ENCODE measurements at places on chromosomes 16 and 17.

DNA sequence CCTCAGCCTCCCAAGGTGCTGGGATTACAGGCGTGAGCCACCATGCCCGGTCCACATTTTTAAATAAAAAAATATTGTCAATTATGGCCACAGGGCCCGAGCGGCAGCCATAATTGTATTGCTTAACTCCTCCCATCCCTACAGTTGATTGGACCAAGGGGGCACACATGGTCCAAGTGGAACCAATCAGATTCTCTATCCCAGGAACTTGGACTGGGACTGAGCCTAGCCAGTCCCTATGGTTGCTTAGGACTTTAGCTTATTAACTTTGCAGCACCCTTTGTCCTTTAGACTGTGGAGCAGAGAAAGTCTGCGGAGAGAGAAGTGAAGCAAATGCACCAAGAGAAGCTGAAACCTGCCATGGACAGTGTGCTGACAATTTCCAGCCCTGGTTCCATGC, 5.5 kb upstream of the RDM1 start:
- DNase-seq: no peak

GRCh38 chr16:67563708-67564468, 1.6 kb downstream of the CTCF start:
- no peak for DNase-seq

DNA sequence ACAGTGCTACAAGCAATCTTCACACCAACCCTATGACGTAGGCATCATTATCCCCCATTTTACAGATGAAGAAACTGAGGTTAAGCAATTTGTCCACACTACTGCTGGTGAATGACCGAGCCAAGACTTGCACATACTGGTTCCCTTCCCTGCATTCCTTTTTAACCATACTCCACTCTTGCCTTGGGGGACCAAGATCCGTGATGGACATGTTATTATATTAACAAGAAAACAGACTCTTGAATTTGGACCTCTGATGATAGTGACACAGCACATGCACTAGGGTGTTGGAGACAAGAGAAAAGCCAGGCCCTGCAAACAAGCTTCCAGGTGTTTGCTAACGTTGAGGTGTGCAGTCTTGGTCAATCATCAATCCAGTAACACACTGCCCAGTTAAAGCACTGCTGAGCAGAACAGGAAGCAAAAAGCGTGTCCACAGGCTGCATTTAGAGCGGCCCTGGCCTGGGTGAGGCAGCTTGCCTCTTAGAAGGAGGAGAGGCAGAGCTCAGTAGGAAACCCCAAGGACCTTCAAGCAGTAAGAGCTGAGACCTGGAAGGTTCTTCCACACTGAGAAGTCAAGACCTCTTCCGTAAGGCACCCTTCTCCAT, 36.7 kb downstream of the HNF1B start:
- no peak for DNase-seq

DNA sequence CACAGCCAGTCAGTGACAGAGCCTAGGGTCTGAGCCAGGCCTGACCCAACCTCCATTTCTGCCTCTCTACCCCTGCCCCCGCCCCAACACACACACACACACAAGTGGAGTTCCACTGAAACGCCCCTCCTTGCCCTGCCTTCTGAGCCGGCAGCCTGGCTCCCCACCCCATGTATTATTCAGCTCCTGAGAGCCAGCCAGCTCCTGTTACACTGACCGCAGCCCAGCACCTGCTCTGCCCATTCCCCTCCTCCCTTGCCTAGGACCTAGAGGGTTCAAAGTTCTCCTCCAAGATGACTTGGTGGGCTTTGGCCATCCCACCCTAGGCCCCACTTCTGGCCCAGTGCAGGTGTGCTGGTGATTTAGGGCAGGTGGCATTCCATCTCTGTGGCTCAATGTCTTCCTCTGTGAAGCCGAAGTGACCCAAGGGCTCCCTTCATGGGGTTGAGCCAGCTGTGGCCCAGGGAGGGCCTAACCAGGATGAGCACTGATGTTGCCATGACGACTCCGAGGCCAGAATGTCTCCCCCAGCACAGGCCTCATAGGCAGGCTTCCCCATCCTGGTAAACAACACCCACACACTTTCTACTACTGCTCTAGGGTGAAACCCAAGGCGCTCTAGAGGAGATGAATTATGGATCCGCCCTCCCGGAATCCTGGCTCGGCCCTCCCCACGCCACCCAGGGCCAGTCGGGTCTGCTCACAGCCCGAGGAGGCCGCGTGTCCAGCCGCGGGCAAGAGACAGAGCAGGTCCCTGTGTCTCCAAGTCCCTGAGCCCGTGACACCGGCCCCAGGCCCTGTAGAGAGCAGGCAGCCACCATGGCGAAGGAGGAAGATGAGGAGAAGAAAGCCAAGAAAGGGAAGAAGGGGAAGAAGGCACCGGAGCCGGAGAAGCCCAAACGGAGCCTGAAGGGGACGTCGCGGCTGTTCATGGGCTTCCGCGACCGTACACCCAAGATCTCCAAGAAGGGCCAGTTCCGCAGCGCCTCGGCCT, 9.7 kb downstream of the MYO15A start:
- DNase-seq: no peak

DNA sequence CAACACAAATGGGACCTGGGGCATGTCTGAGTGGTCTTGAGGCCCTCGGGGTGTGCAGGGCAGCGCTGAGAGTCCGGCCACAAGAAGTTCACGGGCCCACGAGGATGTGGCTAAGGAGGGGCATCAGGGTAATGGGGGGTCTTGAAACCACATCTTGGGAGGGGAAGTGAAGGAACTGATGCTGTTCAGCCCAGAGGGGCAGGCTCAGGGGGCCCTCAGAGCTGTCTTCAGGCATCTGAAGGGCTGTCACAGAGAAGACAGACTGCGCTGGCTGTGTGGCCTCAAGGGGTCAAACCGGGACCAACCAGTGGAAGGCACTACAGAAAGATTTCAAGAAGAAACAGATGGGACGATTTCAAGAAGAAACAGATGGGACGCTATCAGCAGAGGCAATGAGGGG, 45.1 kb downstream of the ZNF423 start:
- DNase-seq: no peak

- no peak for DNase-seq
These were observed 6.4 kb upstream of the ATP2A3 start for GRCh38 chr17:3970668-3971067.

DNA sequence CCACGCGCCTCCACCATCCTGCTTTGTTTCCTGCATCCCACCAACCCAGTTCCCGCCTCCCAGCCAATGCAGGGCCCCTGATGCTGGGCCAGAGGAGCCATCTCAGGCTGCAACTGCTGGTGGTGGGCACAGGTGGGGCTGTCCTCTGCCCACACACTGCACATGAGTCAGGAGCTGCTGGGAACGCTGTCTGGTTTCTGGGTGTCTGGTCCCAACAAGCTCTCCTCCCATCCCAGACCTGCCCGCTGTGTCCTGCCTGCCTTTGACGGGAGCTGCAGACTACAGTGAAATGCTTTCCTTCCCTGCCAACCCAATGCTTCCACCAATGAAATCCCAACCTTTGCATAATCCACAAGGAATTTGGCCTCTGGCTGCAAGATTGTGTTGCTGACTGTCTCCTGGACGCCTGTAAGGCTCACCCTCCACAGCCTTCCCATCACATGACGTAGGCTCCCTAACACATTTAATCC, 98.9 kb downstream of the N4BP1 start:
- no peak for DNase-seq

DNA sequence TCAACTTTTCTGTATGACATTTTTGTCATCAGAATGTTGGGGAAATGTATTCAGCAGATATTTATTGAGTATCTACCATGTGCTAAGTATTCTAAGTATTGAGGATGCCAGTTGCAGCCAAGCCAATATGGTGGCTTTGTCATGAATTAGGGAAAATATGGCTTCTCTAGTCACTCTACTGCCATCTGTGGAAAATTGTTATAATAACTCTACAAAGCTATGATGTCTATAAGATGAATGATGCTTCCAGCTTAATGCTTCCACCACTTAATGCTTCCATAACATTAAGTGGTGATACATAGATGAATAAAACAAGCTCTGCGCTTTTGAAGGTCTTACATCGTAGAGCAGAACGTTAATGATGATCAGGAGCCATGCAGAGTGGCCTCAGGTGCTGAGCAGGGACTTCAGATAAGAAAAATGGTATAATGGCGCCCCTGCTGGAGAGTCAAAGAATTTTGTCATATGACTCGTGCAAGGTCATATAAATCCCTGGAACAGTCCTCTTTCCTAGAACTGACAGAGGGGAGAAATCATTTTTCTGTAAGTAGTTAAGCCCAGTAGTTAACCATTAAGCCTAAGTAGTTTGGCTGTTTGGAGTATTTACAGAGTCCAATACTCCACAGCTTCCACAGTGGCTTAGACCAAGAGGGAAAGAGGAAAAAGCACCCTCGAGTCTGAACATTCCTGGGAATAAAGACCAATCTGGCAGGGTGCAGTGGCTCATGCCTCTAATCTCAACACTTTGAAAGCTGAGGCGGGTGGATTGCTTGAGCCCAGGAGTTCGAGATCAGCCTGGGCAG, 2.7 kb upstream of the TMIGD1 start:
- no peak for DNase-seq

DNA sequence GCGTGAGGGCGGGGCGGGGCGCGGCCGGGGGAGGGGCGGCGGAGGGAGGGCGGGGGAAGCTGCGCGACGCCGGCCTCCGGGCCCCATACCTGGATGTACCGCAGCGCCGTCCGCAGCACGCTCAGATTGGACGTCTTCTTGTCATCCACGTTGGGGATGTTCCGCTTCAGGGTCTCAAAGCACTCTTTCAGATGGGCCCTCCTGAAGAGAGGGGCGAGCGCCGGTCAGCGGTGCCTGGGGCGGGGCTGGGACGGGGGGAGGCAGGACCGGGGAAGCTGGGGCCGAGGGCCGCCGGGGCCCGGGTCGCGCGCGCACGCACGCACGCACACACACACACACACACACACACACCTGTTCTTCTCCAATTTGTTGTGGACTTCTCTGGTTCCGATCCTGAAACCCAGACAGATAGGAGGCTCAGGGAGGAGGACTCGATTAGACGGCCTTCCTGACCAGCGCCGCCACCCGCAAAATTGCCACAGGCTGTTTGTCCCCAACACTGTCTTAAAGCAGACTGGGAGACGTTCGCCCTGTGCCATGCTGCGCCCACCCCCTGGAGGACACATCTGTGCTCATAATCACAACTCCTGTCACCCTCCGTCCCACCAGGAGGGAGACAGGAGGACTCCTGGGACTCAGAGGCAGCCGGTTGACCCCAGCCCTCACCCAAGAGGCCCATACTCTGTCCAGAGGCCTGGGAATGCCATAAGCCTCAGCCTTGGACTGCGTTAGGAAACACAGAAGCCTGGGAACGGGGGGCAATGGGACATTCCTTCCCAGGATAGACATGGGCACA, 6.7 kb downstream of the MNT start:
- DNase-seq: no peak

DNA sequence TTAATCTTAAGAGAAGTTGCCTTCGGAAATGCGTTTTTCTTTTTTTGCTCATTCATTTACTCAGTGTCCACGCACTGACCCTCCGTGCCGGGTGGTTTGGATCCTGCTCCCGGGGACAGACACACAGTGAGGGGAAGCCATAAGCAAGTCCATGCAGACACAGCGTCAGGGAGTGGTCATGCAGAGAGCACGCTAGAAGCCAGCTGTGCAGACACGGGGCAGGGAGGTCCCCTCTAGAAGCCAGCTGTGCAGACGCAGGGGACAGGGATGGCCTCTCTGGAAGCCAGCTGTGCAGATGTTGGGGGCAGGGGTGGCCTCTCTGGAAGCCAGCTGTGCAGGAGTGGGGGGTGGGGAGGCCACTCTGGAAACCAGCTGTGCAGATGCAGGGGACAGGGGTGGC, 4.8 kb downstream of the GAA start:
- DNase-seq: no peak

DNA sequence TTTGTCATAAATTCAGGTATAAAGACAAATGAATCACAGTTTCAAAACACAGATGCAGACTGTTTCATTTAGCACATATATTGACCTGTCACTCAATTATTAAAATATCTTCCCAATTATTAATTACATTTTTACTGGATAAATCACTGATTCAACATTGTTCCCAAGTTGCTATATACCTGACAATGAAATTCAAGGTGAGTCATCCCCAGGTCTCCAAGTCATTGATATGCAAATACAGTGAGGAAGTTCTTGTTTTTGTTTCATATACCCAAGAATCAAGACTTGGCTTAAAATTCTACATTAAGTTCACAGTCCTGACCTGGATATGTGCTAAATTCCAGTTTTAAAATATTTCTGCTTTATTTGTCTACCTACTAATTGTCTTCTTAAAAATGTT, 599.3 kb upstream of the PSMD7 start:
- no peak for DNase-seq

GRCh38 chr16:67847064-67847861, at the start of gene CENPT:
Gene CENPT, minus strand, starts transcription at chr16:67847693. Its CDS starts 13,834 bp downstream, at chr16:67833859.
- DNase-seq: peak; percentile 54

GRCh38 chr17:56751145-56751738, 82.5 kb downstream of the C17orf67 start:
- DNase-seq: no peak

GRCh38 chr16:81310045-81310644, 4.6 kb upstream of the GAN start:
- no peak for DNase-seq

DNA sequence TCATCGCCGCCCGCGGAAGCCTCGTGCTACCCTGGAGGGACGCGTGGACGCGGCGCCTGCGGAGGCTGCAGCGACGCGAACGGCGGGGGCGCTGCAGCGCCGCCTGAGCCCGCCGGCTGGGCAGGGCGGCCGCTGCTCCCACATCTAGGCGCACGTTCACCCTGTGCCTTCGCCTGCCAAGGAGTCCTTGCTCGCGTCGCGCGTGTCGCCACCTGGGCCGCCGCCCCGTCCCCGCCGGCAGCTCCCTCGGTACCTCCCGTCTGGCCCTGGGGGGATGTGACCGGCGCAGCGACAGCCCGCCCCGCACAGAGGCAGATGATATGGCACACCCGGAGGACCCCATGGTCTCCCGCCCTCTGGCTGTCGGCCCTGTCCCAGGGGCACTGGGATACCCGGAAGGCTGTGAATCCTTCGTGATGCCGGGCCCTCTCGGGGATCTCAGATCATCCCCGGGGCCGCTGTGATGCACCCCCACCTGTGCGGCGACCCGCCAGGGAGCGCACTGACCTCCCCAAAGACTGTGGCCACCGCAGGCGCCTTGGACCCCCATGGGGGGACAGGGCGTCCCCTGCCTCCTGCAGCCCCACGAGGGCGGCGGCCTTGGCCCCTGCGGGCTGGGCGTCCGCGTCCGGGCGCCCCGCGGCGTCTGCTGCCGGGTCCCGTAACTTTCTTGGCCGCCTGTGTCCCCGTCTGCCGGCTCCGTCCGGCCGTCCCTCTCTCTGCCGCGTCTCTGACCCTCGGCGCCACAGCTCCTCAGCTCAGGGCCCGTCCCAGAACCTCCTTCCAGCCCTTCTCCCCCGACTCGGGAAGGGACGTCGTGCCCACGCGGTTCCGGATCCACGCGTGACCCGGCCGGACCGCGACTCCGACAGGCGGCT, 689 bp upstream of the TBC1D24 start:
- peak; percentile 59 for DNase-seq

DNA sequence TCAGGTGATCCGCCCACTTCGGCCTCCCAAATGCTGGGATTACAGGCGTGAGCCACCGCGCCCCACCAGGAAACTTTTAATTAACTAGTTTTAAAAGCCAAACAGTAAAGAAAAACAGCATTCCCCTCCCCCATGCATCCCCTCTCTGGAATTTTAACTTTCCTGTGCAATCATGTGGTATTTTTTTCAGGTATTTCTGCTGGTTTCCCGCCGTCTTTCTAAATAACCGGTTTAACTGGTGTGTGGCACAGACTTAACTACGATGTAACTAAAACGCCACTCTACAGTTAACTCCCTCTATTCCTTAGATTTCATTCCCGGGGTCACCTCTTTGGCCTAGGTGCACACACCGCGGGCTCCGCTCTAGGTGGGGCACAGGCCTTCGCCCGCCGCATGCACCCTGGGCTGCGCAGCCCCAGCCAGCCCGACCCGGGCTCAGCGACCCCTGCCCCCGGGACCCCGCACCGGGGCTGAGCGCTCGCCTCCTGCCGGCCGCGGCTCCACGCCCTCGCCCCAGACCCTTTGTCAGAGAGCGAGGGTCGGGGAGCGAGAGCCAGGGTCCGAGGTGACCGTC, 15.1 kb upstream of the UTP6 start:
- DNase-seq: no peak

Measured in dorsolateral prefrontal cortex (tissue), 122 donors.